ENCODE measurements at places on chromosomes 2 and 18.

- DNase-seq: no peak
These were observed 14.8 kb downstream of the MOGAT1 start for GRCh38 chr2:222686086-222686750.

DNA sequence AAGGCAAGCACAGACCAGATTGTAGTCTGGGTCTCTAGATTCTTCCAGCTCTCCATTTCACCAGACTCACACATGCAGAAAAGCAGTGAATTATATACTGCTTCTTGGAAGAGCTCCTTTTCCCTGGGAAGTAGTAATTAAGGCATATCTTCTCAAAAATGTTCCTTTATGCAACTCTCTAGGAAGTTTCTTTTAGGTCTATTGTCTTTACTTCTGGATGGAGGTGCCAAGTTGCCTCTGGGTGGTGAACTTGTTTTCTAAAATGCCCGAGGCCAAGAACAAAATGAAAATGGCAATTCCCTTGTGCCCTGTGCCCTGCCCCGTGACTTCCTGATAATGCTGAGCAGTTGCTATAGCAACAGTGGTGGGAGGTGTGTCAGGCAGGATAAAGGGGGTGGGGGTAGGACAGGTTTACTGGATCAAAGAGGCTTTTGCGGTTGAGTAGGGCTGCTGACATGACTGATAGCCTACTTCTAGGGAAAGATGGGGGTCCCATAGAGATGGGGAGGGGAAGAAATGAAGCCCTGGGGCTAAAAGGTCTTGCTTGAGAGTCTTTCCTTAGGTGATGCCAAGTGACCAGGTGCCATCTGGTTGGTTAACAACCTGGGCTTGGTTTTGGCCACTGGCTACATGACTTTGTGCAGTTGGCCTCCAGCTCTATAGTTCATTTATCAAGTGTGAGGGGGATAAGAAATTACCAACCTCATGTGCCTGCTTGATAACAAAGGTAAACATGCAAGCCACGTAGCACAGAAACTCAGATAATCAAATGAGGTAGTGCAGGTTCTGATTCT lies 11.8 kb downstream of the IGFBP2 start:
- no peak for DNase-seq

GRCh38 chr2:240324312-240325015 lies 111.0 kb upstream of the GPC1 start:
- DNase-seq: no peak

DNA sequence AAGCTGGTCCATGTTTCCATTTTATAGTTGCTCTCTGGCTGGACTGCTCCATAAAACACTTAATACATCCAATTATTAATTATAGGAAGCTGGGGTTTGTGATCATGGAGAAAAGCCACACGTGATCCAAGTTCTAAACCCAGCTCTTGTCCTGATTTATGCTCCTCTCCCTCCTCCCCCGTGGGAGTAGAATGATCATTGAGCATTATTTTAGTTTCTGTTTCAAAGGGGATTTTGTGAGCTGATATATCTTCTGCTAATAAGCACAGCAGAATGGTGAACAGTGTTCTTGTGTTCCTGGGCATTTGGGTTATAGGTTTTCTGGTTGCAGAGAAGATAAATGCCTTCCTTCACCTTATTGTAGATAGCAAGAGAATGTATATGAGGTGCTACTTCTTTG lies 135.7 kb upstream of the TMEM200C start:
- DNase-seq: no peak

GRCh38 chr2:121881038-121881437 lies 125.6 kb downstream of the TSN start:
- DNase-seq: no peak

- no peak for DNase-seq
These were observed 24.8 kb downstream of the SANBR start for GRCh38 chr2:61090386-61090921.

- no peak for DNase-seq
These were observed 196.4 kb upstream of the TWIST2 start for GRCh38 chr2:238651306-238652052.

DNA sequence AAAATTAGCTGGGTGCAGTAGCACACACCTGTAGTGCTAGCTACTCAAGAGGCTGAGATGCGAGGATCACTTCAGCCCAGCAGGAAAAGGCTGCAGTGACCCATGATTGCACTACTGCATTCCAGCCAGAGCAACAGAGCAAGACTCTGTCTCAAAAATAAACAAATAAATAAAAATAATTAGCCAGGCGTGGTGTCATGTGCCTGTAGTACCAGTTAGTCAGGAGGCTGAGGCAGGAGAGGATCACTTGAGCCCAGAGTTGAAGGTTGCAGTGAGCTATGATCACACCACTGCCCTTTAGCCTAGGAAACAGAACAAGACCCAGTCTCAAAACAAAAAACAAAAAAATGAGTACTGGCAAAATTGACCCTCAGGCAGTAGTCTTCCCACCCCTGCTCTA lies 61.9 kb upstream of the PPP1CB start:
- no peak for DNase-seq

Data from fibroblast of skin of left quadriceps (primary cell).